CD4-positive, alpha-beta T cell (primary cell): ENCODE measurements at places on chromosomes 2 and 18.

DNA sequence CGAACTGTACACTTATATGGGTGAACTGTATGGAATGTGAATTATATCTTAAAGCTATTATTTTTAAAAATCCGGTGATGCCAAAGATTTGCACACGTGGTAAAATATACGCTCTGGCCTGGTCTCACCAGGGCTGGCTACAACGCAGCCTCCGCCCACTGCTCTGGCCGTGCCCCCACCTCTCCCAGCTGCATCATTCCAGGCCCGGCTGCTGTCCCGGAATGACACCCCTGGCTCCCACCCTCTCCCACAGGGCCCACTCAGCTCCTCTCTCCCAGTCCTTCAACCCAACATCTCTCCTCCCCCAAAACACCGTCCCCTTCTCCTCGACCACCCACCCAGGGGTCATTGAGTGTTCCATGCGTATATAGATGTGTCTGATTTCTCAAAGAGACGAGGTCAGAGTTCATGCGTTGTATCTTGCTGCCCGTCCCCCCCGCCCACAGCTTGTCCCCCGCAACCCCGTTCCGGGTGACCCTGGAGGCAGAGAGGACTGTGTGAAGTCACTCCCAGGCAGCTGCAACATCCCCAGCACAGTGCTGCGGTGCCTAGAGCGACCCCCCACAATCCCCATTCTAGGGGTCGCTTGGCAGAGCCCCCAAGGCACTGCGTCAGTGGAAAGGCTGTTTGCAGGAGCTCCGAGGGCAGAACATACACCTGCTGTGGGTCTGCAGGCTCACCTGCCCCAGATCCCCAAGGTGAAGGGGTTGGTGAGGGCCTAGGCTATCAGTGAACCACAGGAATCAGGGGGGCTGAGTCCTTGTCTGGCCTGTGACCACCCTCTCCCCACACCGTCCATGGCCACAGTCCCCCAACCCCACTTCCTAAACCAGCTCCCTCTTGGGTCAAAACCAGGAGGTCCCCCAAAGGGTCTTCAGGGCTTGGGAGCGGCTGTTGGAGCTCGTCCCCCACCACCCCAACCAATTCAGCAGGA lies 13.3 kb downstream of the DNMT3A start:
- no peak for DNase-seq

DNA sequence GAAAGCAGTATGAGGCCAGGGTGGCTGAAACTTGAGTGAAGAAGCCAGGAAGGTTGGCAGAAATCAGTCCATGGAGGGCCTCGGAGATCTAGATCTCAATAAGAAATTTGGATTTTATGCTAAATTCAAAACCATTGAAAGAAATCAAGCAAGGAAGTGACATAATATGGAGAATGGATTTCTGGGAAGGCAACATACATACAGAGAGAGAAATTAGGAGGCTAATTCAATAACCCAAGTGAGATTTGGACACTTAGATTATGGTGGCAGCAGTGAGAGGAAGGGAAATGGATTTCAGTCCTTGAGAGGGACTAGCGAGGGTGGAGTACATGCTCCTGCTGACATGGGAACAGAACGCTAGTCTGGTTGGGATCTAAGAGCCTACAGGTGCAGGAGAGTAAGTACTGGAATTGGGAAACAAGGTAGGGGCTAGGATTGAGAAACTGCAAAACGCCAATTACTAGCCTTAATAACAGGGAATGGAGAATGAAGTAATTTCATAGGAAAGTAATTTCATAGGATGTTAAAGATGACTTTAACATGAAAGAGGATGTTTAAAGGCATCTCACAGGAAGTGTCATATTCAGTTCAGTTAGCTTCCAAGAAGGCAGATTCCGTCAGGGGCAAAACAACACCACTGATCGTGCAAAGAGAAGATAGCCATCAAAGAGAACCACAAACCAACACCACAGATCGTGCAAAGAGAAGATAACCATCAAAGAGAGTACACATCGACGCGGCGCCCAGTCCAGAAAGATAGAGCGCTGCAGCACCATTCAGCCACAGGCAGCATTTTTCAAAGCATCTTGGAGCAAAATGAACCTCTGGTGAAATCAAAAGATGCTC lies 27.2 kb downstream of the CDKL4 start:
- peak; percentile 67 for DNase-seq

GRCh38 chr2:176501617-176502016 lies 232.4 kb downstream of the MTX2 start:
- DNase-seq: no peak

- DNase-seq: no peak
These were observed 262.7 kb downstream of the HAUS1 start for GRCh38 chr18:46366751-46367376.

GRCh38 chr18:42052122-42052708 lies 97.2 kb downstream of the PIK3C3 start:
- DNase-seq: no peak

DNA sequence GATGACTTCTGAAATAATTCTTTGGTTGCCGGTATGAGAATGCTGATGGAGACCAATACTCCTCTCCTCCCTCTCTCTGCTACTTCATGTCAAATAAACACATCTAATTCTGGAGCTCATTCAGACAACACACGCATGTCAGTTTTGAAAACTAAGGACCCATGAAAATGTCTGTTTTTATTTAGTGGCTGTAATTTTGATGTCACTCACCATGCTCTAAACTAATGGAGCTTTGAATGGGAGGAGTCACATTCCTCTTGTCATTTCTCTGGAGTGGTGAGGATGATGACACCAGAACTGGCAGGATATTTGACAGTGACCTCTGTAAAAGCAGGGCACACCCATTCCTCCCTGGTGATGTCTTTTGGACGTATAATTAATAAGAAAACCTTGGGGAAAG lies 163.0 kb downstream of the PHLPP1 start:
- DNase-seq: no peak

DNA sequence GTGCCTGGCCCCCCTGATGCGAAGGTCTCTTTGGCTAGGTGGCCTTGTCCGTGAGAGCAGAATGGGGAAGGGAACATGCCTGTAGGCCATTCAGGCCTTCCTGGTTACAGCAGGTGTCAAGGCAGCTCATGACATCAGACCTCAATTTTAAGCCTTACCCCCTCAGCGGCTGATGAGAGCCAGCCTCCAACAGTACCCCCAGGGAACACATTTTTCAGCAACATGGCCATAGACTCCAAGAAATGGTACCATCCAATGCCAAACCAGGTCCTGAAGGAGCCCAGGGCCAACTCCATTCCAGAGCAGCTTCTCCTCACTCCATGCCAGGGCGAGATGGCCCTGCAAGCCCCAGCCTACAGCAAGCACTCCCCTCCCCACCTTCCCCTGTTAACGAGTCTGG lies 199.2 kb downstream of the SMAD2 start:
- DNase-seq: no peak

- no peak for DNase-seq
These were observed 9.8 kb downstream of the RIOK3 start for GRCh38 chr18:23462876-23463275.

- no peak for DNase-seq
These were observed 82.2 kb downstream of the LDLRAD4 start for GRCh38 chr18:13300796-13301195.

GRCh38 chr2:170928036-170928823 lies 823 bp upstream of the GORASP2 start:
- no peak for DNase-seq

GRCh38 chr2:46076875-46077274 lies 220.3 kb upstream of the EPAS1 start:
- DNase-seq: no peak

GRCh38 chr18:24741321-24741720 lies 280.9 kb downstream of the HRH4 start:
- no peak for DNase-seq

DNA sequence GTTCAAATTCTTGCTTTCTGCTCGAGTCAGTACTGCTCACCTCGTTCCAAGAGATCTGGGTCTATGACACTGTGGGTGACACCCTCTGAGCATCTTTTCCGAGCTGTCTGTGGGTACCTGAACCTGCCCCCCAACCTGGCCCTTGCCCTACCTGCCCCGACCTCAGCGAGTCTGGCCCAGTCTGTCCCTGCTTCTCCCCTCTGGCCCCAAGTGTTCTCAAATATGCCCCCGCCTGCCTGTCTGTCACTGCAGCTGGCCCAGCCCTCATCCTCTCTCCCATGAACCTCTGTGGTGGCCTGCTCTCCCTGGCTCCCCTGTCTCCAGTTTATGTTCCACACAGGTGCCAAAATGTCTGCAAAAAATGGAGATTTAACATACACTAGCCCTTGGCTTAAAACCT lies 11.8 kb downstream of the IL1R1 start:
- no peak for DNase-seq
